ENCODE measurements at places on chromosomes 6 and 20.
A peak's percentile ranks its signal among the peaks of the same experiment; 100 is the strongest.

GRCh38 chr6:82381278-82381677 is 17.7 kb downstream of the TPBG start:
- DNase-seq, result no peak

- no peak for DNase-seq
Observed at GRCh38 chr6:33903579-33903978, 99.8 kb upstream of the MLN start.

GRCh38 chr20:9927224-9927623 is 88.3 kb upstream of the PAK5 start:
- DNase-seq, result no peak

DNA sequence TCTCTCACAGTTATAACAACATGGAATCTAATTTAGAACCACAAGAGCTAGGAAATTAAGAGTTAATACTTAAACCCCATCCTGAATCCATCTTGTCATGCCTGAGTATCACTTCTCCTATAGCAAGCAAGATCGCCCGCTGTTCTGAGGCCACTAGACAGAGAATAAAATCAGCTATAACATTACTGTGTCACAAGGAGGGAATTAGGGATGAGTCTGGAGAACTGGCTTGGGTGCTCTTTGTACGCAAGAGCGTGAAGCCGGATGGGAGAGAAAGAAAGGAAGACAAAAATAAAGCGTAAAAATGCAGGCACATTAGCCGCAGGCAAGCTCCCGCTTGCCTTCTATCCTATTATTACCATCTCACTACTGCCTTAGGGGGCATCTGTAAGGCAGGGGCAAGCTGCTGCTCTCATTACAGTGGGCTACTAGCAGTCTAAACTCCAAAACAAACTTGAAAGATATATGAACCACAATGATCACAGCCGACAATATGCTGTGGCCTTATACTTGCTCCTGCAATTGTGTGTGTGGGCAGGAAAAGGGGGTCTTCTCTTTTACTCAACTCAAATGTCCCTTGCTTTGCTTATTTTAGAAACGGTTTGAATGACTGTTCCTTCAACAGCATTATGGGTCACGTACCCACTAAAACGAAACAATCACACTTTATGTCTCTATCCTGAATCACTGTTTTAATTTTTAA is 81.9 kb downstream of the GJA10 start:
- DNase-seq, result no peak

GRCh38 chr6:135797361-135797760 is 54.1 kb upstream of the PDE7B start:
- no peak for DNase-seq

DNA sequence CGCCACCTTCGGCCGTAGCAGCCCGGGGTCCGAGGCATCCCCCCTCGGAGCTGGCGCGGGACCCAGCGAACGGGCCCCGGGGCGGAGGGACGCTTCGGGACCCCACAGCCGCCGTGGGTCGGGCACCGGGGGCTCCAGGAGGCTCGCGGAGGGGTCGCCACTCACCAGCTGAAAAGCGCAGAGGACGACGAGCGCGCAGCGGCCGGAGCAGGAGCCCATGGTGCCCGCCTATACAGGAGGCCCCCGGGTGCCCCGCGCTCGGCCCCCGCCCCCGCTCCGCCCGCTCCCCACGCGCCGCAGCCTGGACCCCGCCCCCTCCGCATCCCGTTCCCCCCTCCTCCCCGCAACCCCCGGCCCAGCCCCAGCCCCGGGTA is at the start of gene NKAIN4:
Gene NKAIN4, minus strand, starts transcription at position 232 of the 374 bp plus-strand sequence. Its CDS starts 13 bp downstream, at position 219.
- DNase-seq, result no peak

- DNase-seq, result no peak
Observed at GRCh38 chr6:5167501-5167900, 82.4 kb downstream of the PPP1R3G start.

DNA sequence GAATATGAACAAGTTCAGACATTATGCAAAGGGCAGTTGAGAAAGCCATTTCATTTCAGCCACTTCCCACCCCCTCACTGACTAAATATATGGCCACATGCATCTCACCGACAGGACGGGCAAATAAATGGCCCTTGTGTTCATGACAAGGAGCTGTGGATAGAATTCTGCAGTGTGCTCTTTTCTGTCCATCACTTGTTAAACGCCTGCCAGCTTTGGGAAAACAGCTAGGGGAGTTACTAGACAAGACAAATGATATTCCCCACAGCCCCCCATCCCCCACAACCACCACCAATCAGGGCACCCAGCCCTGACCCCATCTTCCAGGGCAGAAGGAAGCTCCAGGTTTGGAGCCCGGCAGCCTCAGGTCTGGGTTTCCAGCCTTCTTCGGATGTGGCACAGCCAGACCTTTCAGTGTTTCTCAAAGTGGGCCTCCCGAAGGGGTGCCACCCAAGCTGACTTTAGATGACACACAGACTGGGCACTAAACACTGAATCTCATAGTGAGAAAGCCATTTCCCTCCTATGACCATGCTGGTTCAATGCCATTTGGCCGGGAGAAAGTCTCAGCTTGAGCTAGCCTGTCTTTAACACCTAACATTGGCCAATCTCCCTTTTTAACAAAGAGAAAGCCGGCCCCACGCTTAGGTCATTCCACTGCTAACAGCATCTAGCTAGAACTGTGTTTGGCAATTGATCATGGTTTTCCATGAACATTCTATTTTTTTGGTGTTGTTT is 4.0 kb upstream of the RIPOR3 start:
- DNase-seq, result no peak

GRCh38 chr20:535958-536357 is 7.6 kb downstream of the CSNK2A1 start:
- no peak for DNase-seq

DNA sequence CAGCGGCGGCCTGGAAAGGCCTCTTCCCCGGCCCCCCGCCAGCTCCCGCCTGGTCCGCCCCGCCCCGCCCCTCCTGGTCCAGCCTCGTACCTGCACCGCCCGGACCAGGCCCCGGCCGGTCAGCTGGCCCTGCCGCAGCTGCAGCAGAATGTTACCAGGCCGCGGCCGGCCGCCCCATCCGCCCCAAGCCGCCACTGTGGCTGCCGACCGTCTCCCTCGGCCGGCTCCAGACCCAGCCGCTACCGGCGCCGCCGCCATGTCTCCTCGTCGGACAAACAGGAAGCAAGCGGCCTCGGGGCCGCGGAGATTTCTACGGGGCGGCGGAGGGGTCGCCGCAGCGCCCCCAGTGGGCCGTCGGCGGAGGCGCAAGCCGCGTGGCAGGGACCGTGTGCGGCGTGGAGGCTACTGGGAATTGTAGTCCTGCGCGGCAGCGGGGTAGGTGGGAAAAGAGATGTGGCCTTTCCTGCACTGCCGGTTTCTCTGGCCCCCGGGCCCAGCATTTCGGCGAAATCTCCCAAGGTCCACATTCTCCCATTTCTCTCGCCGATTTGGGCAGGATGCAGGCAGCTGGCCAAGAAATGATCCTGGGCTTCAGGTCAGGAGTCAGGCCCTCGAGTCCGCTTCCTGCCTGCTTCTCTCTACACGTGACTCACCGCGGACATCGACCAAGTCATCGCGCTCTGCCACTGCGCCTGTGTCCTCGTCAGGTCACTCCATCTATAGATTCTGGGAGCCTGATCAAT is at the start of gene TRPC4AP:
Gene TRPC4AP, minus strand, starts transcription at position 284 of the 743 bp plus-strand sequence. Its CDS starts 26 bp downstream, at position 258.
- DNase-seq, result peak; percentile 76

DNA sequence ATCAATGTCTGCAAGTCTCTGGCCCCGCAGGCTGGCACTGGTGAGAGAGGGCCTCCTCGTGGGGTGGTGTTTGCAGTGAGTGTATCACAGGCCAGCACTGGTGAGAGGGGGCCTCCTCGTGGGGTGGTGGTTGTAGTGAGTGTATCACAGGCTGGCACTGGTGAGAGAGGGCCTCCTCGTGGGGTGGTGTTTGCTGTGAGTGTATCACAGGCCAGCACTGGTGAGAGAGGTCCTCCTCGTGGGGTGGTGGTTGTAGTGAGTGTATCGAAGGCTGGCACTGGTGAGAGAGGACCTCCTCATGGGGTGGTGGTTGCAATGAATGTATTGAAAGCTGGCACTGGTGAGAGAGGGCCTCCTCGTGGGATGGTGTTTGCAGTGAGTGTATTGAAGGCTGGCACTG is 53.3 kb upstream of the SLC22A1 start:
- DNase-seq, result no peak

- no peak for DNase-seq
Observed at GRCh38 chr6:127937747-127938146, 36.9 kb upstream of the THEMIS start.

DNA sequence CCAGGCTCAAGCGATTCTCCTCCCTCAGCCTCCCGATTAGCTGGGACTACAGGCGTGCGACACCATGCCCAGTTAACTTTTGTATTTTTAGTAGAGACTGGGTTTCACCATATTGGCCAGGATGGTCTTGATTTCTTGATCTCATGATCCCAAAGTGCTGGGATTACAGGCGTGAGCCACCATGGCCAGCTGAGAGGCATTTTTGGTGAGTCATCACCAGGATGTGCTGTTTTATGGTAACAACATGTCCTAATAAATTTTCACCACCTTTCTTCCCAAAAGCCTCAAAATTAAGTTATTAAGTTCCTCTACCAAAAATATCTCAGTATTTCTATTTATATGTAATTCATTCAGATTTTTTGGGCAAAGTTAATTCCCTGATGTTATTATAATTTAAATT is 53.5 kb downstream of the COL21A1 start:
- DNase-seq, result no peak

GRCh38 chr20:58184984-58185383 is 43.5 kb downstream of the ANKRD60 start:
- DNase-seq, result no peak

DNA sequence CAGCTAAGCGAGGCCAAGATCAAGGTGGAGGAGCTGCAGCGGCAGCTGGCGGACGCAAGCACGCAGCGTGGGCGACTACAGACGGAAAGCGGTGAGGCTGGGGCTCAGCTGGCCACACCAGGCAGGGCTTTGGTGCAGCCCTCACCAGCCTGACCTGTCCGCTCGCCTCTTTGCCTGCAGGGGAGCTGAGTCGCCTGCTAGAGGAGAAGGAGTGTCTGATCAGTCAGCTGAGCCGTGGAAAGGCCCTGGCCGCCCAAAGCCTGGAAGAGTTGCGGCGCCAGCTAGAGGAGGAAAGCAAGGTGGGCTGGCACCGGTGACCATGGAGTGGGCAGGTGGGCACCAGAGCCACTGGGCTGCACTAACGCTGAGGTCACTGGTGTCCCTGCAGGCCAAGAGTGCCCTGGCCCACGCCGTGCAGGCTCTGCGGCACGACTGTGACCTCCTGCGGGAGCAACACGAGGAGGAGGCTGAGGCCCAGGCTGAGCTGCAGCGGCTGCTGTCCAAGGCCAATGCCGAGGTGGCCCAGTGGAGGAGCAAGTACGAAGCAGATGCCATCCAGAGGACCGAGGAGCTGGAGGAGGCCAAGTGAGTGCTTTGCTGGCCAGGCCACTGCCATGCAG is 42.8 kb downstream of the MYH7B start:
- DNase-seq, result no peak

DNA sequence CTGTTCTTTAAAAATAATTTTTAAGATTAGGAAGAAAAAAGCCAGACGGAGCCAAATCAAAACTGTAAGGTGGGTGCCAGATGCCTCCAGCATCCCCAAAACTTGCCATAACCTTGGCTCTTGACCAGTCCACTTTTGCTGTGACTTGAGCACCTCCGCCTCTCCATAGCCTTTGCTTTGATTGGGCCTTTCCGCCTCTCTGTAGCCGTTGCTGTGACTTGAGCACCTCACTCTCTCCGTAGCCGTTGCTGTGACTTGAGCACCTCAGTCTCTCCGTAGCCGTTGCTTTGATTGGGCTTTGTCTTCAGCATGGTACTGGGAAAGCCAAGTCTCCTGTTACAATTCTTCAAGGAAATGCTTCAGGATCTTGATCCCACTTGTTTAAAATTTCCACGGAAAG is 73.0 kb downstream of the YTHDF1 start:
- DNase-seq, result no peak

- no peak for DNase-seq
Observed at GRCh38 chr20:50584687-50585086, 74.5 kb downstream of the PTPN1 start.

- peak; percentile 8 for DNase-seq
Observed at GRCh38 chr6:39980839-39981580, 46.7 kb upstream of the MOCS1 start.

- no peak for DNase-seq
Observed at GRCh38 chr6:11206576-11206975, 25.9 kb downstream of the NEDD9 start.

- DNase-seq, result no peak
Observed at GRCh38 chr6:135358985-135359384, 138.6 kb downstream of the AHI1 start.

DNA sequence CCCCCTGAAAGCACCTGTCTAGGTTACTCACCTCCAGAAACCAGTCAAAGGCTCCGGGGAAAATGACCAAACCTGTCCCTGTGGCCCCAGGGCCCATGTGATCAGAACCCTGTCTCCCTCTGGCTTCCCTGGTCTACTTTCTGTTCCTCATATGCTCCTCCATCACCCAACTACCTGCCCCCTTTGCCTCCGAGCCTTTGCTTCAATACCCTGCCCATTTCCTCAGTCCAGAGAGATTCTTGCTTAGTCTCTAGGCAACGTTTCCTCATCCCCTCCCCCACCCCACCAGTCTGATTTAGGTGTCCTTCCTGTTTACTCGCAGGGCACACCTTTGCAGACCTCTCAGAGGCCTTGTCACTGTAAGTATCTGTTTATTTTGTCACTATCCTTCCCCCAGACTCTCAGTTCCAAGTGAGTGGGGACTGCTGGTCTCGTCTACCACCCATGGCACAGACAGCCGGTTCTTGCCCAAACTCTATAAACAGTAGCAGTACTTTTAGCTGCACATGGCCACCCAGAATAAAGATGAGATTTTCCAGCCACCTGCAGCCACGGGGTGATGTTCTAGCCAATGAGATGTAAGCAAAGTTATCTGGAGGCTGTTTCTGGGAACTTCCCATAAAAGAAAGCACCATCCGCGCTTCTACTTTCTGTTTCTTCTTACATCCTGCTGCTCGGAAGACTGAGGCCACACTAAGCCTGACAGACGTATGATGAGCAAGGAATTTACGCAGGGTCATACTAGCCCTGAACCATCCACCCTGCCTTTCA is 13.3 kb downstream of the ELOVL5 start:
- peak; percentile 82 for DNase-seq

DNA sequence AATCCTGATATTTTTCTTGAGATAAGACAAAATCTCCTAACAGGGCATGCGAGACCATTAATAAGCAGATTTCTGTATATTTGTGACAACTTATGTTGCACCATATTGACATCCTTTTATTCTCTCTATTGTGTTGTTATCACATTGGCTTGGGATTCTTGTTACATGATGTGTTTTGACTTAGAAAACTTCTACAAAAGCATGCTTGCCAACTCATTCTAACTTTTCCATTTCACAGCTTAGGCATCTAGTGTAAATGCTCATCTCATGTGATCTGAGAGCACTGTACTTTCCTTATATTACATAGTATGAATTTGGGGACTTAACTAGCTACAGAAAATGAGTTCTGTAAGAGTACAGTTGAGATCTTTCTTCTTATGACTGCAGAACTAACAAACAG is 1040.7 kb upstream of the ADGRB3 start:
- no peak for DNase-seq

GRCh38 chr6:77341058-77341986 is 122.0 kb downstream of the HTR1B start:
- no peak for DNase-seq

DNA sequence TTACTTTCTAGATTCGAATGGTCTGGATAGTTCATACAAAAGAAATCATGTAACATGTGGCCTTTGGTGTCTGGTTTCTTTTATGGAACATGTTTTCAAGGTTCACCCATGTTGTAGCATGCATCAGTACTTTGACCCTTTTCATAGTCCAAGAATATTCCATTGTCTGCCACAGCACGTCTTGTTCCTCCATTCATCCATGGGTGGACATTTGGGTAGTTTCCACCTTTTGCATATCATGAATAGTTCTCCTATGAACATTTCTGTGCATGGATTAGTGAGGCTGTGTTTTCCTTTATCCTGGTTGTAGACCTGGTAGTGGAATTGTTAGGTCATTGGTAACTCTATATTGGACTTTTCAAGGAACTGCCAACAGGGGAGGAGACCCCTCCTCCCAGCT is 31.7 kb downstream of the GSTA3 start:
- DNase-seq, result no peak

All from NCI-H510A (cell line).